ENCODE measurements at places on chromosomes 7 and 10. TPM values are rescaled to one million over a fixed set of nuclear protein-coding genes. Genes with fewer than 3 reads are reported as not detected.

Gene ZNF786
- total RNA-seq: 10.7 TPM

Gene FXYD4
- not detected for total RNA-seq

Gene ZNF679
- total RNA-seq: not detected

Gene SMKR1
- total RNA-seq: not detected

Gene GDI2
- 194 TPM for total RNA-seq

Gene WEE2
- total RNA-seq: not detected

Gene HTR5A
- total RNA-seq: not detected

Gene LRRC4
- 0.58 TPM for total RNA-seq

Gene GNAT3
- total RNA-seq: not detected

DNA sequence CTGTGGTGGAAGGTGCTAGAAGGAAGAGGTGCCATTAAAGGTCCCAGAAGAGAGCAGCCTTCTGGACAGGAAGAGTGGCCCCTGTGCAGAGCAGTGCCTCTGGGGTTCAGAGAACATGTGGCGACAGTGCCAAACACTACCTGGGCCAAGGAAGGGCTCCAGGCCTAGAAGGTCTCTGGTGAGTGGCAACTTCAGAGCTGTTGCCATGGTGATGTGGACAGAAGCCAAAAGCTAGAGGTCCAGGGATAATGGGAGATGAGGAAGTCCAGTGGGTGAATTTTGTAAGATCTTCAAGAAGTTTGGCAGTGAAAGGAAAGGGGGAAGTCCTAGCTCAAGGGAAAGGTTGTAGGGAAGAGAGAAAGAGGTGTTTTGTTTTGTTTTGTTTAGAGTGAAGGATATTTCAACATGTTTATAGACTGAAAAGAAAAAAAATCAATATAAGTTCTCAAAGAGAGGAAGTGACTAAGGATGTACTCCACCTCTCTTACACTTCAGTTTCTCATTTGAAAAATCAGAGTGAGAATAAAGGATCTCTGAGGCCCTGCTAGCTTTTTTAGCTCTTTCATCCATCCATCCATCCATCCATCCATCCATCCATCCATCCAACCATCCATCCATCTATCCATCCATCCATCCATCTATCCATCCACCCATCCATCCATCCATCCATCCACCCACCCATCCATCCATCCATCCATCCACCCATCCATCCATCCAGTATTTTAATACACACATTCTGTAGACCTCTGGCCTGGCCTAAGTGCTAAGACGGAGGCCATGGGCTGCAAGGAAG lies 77.1 kb upstream of the DUSP5 start:
- DNase-seq: no peak

- DNase-seq: peak; percentile 53
Measured at GRCh38 chr10:23197416-23197861, 5.3 kb downstream of the PTF1A start.

GRCh38 chr10:6536102-6536501 lies 44.0 kb downstream of the PRKCQ start:
- DNase-seq: no peak

GRCh38 chr10:71634531-71635164 lies 84.9 kb downstream of the C10orf105 start:
- DNase-seq: no peak

GRCh38 chr10:48894911-48895802 lies 44.5 kb downstream of the LRRC18 start:
- DNase-seq: no peak

DNA sequence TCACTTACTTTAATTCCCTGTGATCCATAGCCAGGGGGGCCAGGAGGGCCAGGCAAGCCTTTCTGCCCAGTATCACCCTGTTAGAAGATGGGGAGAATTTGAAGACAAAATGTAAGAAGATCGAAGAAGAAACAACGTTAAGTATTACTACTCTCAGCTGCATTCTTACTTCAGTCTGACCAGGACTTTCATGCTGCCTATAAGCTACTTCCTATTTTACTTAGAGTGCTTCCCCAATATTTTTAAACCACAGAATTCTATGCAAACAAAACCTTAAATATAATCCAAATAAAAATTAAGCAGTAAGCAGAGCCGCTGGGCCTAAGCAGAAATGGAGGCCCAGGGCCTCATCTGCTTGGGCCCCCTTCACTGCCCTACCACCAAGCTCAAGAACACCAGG lies 117.8 kb downstream of the COL28A1 start:
- DNase-seq: peak; percentile 55

GRCh38 chr10:6411436-6411835 lies 168.6 kb downstream of the PRKCQ start:
- no peak for DNase-seq

DNA sequence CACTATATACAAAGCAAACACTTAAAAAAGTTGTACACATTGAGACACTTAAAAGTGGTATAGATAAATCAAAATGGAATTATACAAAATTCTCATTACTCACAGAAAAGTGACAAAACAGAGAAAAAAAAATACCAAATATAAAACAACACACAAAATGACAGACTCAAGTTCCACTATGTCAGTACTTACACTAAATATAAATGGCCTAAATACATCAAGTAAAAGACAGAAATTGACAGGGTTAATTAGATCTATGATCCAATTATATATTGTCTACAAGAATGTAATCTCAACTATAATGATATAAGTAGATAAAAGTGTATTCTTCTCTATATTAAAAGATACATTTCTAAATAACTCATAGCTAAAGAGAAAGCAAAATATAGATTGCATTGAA lies 401.6 kb upstream of the PFKP start:
- DNase-seq: no peak

GRCh38 chr10:70759781-70760180 lies 25.4 kb downstream of the TBATA start:
- DNase-seq: no peak

DNA sequence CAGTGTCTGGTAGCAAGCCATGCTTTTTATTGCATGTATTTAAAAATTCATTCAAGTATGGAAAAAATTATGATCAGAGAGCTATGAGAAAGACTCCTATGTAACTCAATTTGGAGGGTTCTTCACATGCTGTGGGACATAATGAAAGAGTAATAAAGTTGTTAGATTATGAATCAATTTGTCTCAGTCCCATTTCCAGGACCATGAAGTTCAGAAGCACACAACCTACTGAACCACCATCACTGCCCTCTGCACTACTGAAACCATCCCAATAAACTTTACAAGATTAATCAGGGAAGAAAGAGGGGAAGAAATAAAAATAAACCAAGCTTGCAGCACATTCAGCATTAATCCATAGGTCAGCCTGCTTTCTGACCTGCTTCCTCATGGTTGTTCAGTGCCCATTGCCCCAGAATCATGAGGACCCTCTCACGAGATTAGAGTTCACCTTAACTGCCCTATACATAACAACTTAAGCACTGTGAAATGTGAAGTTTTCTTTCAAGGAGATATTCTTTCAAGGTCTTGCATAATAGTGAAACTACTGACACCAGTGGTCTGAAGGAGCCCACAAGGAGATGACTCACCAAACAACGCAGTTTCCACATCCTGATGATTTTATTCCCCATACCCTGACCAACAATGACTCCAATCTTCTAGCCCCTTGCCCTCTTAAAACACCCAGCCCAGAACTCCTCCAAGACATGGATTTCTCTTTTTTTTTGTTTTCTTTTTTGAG lies 171.5 kb upstream of the ADCY1 start:
- DNase-seq: no peak

DNA sequence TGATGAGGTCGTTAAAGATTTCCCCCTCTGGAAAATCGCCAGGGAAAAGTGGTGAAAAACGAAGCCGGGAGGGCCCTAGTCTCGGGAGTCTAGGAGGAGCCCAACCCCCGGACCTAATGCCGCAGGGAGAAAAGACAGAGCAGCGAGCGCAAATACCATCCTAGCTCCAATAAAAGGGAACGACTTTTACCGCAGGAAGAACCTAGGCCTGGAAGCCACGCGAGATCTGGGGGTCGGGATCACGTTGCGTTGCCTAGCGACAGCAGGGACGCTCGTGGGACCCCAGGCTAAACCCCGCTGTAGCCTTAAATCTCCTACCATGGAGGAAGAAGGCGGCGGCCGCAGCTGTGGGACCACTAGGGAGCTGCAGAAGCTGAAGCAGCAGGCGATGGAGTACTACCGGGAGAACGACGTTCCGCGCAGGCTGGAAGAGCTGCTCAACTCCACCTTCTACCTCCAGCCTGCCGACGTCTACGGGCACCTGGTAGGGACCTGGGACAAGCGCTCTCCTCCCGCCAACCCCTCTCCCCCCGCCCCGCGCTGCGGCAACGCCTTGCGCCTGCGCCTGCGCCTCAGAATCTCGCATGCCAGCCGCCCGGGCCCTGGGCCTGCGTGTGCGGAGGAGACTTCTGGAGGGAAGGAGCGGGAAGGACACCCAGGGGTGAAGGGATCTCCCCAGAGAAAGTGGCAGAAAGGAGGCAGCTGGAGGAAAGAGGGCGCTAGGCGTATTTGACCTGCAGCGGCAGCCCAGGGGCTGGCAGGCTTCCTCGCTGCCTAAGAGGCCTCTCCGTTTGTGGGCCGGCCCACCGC lies at the start of gene ENO4:
TSS of gene ENO4 (plus strand) at position 252 of the 810 bp plus-strand sequence. CDS start at position 320, 68 bp downstream.
- no peak for DNase-seq

- DNase-seq: no peak
Measured at GRCh38 chr7:132871419-132871818, 210.5 kb downstream of the CHCHD3 start.

- DNase-seq: no peak
Measured at GRCh38 chr10:126057494-126057893, 161.1 kb downstream of the FANK1 start.

GRCh38 chr10:86522510-86522855 lies 891 bp upstream of the WAPL start:
- DNase-seq: no peak

- DNase-seq: no peak
Measured at GRCh38 chr7:30635798-30636197, 41.1 kb downstream of the GARS1 start.
